ENCODE measurements at places on chromosomes 1 and 21. TPM values are rescaled to one million over a fixed set of nuclear protein-coding genes. Genes with fewer than 3 reads are reported as not detected.

DNA sequence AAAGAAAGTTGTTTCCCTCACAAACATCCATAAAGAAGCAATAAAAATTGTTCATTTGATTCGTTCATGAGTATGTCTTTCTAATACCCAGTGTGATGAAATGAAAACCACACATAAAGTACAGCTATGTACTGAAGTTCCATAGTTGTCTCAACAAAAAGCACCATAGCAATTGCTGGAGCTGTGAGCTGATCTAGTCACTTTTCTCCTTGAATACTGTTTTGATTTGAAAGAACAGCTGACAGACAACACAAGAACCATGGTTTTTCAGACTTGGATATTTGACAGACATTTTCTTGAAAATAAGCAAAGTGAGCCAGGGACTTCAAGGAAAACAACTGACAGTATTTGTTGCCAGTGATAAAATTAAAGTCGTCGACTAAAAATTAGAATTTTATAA lies 237.1 kb upstream of the PLD5 start:
- DNase-seq: no peak

- no peak for DNase-seq
Measured at GRCh38 chr1:31712630-31713029, 8.8 kb upstream of the COL16A1 start.

- DNase-seq: no peak
Measured at GRCh38 chr21:37436174-37436573, 69.6 kb downstream of the DYRK1A start.

GRCh38 chr1:107344268-107344760 lies 203.5 kb downstream of the NTNG1 start:
- no peak for DNase-seq

The EYA3 gene
- 4.9 TPM for polyA plus RNA-seq

The OR2T5 gene
- not detected for polyA plus RNA-seq

The TMPRSS15 gene
- polyA plus RNA-seq: not detected

The MORN1 gene
- 5.0 TPM for polyA plus RNA-seq

The VSIG8 gene
- polyA plus RNA-seq: not detected

The LCE3C gene
- polyA plus RNA-seq: not detected
